Cardiac muscle cell (in vitro differentiated cells and primary cell): ENCODE measurements at places on chromosomes 7 and 10. TPM values are rescaled to one million over a fixed set of nuclear protein-coding genes. Genes with fewer than 3 reads are reported as not detected.

Gene CUZD1
- total RNA-seq, result 0.30 TPM in 1 of 2 replicates, not detected in the other

Gene ZNF727
- total RNA-seq, result not detected in 2 replicates

DNA sequence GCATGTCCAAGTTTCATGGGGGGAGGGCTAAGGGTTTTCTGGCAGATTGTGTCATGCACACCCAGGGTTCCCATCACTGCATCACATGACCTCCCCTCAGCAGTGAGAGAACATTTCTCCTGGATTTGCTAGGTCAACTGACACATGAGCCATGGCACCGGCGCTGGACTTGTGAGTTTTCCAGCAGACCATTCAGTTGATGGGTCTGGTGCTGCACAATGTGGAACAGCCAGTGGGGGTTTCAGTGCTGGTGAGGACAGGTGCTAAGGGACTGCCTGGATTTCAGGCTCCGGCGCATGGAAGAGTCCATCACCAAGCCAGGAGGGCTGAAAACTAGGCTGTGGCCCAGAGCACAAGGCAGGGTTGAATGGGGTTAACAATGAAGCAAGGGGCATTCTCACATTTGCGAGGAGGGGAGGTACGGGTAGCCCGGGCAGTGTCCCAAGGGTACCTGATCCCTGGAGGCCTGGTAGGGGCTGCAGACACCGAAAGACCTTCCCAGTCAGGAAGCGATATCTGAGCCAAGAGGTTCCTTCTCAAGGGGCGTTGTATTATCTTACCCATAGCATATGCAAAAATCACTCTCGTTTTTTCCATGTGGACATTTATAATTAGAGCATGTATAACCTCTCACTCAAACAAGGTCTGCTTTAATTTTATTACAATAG is 203.0 kb downstream of the TNS3 start:
- no peak for DNase-seq

- no peak for DNase-seq
Observed at GRCh38 chr7:3956949-3957348, 655.9 kb downstream of the SDK1 start.

GRCh38 chr7:47361236-47361635 is 220.7 kb downstream of the TNS3 start:
- no peak for DNase-seq

DNA sequence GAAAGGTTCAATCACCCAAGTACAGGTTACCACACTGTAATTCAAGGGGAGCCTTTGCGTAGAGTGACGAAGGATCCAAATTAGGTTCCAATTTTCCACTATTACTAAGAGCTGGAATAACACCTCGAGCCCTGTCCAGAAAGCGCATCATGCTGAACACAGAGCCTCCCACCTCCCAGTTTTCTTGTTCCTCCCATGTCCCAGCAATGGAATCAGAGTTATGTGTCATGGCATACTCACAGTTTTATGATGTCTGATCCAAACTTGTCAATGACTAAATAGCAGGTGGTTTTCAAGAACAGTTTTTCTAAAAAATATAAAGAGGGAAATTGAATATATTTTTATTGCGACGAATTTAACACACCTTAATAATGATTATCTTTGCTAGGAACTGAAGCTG is 50.6 kb downstream of the AOAH start:
- no peak for DNase-seq
